Ascending aorta (tissue), 2 donors: ENCODE measurements at places on chromosomes 7 and 10. TPM values are rescaled to one million over a fixed set of nuclear protein-coding genes. Genes with fewer than 3 reads are reported as not detected.

- DNase-seq: no peak
- H3K4me3 ChIP-seq: no peak overlapping the region
- H3K27ac ChIP-seq: no peak overlapping the region
- no peaks in the 10 kb centered on the region for H3K4me1 ChIP-seq
- no peaks in the 10 kb centered on the region for H3K27me3 ChIP-seq
Measured at GRCh38 chr7:31910191-31910590, 160.0 kb downstream of the PDE1C start.

DNA sequence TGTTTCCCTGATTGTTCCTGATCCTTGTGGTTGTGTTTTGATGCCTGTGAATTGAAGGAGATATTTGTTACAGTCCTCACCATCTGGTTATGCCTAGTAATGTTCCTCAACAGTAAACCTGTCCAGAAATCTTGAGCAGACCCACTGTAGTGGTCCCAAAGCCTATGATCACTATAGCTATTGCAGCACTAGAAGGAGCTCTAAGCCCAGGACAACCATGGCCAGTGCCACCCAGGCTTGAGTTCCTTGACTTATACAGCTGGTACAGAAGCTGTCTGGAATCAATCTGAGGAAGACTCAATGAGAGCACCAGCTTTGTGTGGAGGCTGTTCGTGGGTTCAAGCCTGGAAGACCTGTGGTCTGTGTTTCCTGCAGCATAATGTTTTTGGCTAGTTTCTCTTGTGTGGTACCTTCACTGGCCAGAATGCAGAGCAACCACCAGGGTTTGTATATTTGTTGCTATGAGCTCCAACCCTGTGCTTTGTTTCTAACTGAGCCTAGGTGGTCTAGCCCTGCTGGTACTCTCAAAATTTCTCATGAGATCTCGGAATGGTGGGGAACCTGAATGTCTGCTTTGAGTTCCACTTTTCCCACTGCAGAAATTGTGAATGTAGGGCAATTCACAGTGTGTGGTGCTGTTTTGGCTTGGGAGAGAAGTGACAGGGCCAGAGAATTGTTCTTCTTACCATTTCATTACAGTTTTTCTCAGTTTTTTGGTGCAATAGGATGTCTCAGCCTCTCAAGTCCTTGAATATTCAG is 355.2 kb downstream of the SUGCT start:
- H3K4me1 ChIP-seq: no peaks in the 10 kb centered on the region
- no peaks in the 10 kb centered on the region for H3K36me3 ChIP-seq
- no peaks in the 10 kb centered on the region for H3K27me3 ChIP-seq
- H3K4me3 ChIP-seq: no peak overlapping the region

DNA sequence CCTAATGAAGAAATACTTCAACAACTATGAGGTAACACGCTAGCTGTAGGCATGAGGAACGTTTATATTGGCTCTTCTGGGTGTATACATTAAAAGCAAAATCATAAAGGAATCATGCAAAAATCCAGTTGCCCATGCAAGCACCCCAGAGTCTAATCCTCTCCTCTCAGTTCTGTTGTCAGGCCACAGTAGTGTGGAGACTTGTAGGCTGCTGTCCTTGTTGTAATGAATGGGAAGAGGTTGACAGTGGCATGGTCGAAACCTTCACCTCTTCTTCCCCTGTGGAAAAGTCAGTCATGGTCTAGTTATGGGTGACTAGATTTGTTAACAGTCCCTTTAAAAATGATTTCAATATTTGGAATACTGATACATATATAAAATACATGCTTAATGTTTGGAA is 121.3 kb downstream of the CNOT4 start:
- no peaks in the 10 kb centered on the region for H3K27me3 ChIP-seq
- H3K27ac ChIP-seq: no peak overlapping the region
- H3K4me3 ChIP-seq: no peak overlapping the region
- no peaks in the 10 kb centered on the region for H3K4me1 ChIP-seq
- no peak for DNase-seq

- no peak overlapping the region for H3K4me3 ChIP-seq
- no peaks in the 10 kb centered on the region for H3K36me3 ChIP-seq
- peaks cover 37% of the 10 kb centered on the region for H3K4me1 ChIP-seq
- H3K27me3 ChIP-seq: no peaks in the 10 kb centered on the region
Measured at GRCh38 chr7:47568547-47568946, 13.4 kb downstream of the TNS3 start.

DNA sequence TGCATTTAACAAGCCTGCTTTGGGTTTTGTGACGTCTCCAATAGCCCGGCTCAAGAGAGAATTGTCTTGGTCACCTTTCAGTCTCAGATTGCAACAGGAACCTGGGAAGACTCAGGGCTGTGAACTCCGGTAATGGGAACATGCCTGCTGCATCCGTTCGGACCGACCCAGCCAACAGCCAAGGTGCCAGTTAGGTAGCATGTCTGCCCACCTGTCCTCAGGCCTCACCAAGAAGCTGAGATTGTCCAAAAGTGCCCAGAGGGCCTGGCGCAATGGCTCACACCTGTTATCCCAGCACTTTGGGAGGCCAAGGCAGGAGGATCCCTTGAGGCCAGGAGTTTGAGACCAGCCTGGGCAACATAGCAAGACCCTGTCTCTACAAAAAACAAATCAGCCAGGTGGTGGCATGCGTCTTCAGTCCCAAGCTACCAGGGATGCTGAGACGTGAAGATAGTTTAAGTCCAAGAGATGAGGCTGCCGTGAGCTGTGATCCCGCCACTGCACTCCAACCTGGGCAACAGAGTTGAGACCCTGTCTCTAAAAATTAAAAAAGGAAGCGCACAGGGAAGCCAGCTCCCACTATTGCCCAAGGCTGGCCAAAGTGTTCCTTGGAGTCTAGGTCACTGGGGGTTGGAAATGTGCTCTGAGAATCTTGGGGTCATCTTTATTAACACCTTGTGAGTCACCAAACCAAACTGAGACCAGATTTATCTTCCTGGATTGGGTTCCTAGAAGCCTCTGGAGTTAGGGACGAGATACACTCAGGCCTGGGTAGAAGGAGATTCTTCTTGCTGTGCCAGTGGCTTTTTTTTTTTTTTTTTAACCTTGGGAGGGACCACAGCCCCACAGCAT is 26.9 kb downstream of the BAG3 start:
- peaks cover 16% of the 10 kb centered on the region for H3K4me1 ChIP-seq
- H3K27ac ChIP-seq: peak overlapping the region; percentile 86
- no peaks in the 10 kb centered on the region for H3K27me3 ChIP-seq

DNA sequence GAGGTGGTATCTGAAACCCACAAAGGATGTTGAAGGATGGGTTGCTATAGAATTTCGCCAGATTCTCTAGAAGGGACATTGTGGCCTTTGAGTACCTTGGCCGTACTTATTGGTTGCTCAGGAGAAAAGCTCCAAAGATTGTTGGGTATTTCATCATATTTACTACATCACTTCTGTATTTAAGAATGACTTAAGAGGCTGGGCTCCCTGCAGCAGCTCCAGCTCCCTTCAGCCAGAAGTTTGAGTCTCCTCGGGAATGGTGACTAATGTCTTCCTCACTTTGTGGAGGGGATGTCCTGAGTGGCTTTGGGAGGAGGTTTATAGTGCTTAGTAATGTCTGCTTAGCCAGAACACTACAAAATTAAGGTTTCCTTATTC is 18.1 kb downstream of the MINDY4 start:
- DNase-seq: peak; percentile 54
- H3K27ac ChIP-seq: peak overlapping the region; percentile 95
- H3K36me3 ChIP-seq: peaks cover 37% of the 10 kb centered on the region
- no peaks in the 10 kb centered on the region for H3K27me3 ChIP-seq
- H3K4me3 ChIP-seq: no peak overlapping the region

The CLCN1 gene
- total RNA-seq: not detected
